ENCODE measurements at places on chromosomes 12 and 14. TPM values are rescaled to one million over a fixed set of nuclear protein-coding genes. Genes with fewer than 3 reads are reported as not detected.

DNA sequence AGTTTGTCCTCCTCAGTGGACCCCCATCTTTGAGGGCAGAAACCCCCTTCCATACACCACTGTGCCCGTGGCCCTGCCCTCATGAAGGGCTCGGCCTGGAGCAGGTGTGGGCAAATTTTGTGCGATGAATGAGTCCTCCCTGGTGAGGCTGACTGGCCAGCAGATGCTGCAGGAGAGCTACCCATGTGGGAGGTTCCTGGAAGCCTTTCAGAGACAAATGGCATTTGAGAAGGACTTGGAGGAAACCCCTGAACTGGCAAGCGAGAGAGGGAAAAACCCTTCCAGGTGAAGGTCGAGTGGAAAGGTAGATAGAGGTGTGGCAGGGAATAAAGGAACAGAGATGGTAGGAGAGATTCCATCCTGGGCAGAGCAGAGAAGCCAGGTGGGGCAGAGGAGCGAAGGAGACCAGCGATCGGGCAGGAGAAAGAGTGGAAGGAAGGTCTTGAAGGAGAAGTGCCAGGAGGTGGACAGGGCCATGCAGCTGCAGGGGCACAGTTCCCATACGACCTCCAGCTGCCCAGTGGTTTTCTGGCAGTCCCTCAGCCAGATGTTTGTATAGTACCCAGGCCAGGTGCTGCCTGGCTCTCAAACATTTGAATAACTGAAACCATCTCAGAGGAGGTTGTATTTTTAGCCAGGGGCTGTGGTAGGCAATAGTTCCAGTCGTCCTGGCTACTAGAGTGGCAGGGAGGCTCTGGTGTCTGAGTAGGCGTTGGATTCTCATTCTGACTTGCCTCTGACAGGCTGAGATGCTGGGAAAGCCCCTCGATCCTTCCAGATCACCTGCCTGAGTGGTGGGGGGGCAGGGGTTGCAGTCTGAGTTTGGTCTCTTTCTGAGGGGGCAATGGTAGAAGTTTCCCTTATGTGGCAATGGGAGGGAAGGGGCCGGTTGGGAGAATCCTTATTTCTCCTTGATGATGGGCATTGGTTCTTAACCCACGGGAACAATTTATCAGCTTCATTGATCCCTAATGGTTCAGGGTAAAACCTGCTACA lies 40.1 kb downstream of the FBXL14 start:
- no peak for DNase-seq

DNA sequence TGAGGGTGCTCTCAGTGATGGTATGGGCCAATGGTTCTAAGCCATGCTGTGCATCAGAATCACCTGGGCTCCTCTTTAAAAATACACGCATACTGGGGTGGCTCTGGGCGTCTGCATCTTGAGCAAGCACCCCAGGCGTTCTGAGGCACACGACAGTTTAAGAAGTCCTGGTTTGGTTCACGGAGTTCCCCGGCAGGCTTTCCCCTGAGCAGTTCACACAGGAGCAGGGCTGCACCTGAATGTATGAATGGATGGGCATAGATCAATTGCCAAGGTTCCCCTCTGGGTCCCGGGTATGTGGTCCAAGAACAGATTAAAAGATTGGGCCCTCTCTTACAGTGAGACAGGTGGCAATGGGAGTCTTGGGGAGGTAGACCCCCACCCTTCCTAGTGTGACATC lies 395.3 kb downstream of the DPF3 start:
- DNase-seq = no peak

RD3L gene
- not detected for total RNA-seq

DNA sequence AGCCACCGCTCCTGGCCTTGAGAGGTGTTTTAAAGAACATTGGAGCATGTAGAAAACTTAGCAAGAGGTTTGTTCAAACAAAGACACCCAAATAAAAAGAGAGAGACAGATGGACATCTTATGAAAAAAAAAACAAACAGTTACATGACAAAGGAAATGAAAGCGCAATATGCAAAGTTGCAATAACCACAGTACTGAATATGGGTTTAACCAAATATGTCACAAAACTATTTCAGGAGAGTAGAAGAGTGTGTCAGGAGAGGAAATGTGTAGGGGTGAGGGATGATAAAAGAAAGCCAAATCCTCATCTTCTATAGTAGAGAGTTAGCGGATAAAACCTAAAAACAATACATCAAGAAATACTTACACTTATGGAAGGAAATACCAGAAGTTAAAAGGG lies 98.4 kb downstream of the GTF2A1 start:
- no peak for DNase-seq

FGF6 gene
- not detected for total RNA-seq

DLST gene
- total RNA-seq = 102 TPM

DNA sequence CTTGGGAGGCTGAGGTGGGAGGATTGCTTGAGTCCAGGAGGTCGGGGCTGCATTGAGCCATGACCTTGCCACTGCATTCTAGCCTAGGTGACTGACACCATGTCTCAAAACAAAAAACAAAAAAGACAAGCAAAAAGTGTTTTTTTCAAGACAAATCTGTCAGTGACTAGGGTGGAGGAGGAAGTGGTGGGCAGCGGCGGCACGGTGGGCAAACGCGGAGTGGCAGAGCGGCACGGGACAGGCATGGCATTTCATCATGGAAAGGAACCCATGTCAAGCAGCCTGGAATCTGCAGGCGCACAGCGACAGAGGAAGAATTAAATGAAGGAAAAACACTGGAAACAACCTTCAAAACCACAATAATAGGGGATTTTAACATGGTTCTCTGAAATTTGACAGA lies 4.0 kb upstream of the BTBD6 start:
- DNase-seq = no peak

DNA sequence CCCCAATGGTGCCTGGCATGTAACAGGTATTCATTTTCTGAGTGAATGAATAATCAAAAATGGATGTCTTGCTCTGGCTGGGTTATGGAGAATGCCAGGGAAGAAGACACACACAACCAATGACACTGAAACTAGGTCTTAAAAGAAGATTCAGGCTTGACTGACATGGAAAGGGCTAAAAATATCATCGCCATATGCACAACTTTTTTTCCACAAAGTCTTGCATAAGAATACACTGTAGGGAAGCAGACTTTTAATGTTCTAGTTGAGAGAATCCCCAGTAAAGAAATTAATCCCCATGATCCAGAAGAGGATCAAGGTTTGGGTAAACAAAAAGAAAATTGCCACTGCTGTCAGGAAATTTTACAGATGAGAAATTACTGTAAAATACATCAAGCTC lies 116.4 kb downstream of the SLC2A13 start:
- no peak for DNase-seq

SERPINA5 gene
- total RNA-seq = 1.1 TPM

KRT7 gene
- 2.7 TPM for total RNA-seq

GRCh38 chr12:51364001-51364400 lies 17.5 kb upstream of the CELA1 start:
- no peak for DNase-seq

LRTM2 gene
- total RNA-seq = not detected

DNA sequence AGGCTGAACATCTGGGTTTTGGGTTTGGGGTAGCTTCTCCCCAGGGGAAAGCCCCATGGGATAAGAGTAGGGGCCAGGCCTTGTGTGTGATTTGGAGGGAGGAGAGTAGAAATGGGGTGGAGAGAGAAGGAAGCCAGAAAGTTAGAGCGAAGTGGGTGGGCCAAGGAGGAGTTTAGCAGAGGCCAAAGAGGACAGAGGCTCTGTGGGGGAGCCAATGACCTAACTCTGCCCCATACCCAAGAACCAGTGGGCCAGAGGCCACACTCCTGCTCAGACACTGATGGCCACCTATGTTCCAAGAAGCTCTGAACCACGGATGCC lies 9.3 kb downstream of the ZNF385A start:
- no peak for DNase-seq

DNA sequence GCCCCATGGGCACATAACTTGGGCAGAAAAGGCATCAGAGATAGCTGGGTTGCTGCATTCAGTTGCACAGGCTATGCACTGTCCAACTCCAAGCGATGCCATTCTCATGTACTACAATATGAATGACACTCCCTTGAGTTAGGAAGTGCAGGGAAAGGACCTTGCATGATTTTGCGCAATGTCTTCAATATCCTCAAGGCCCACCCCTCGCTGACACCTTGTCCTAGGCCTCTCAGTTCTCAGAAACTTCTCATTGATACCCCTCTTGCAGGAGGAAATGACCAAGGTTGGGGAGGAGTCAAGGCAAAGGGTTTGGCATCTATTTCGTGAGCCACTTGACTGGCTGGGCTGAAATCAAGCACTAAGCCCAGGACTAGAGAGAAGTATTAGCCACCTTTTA lies 70.4 kb downstream of the ARL6IP4 start:
- no peak for DNase-seq

PRKD1 gene
- not detected for total RNA-seq

DNA sequence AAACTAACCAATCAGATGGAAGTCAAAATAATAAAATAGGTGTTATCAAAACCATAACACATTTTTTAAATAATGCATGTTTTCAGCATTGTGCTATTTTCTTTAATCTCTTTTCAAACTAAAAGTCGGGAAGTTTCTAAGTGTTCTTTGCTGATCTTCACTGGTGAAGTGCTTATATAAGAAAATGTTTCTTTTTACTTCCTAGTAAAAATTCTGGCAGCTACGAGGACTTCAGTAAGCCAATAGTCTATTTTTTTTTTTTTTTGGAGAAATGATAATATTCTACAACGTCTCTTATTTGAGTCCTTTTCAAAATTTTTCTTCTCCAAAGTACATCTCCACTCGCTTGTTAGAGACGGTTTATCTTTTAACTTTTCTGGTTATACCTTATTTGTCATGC lies 448.0 kb downstream of the SLC6A15 start:
- DNase-seq = no peak

- no peak for DNase-seq
Observed at GRCh38 chr14:72495668-72496067, 398.2 kb downstream of the DPF3 start.

- peak; percentile 43 for DNase-seq
Observed at GRCh38 chr12:122021822-122022392, at the start of gene BCL7A. Gene BCL7A, plus strand, starts transcription at chr12:122021884. Its CDS starts 208 bp downstream, at chr12:122022092.

DNA sequence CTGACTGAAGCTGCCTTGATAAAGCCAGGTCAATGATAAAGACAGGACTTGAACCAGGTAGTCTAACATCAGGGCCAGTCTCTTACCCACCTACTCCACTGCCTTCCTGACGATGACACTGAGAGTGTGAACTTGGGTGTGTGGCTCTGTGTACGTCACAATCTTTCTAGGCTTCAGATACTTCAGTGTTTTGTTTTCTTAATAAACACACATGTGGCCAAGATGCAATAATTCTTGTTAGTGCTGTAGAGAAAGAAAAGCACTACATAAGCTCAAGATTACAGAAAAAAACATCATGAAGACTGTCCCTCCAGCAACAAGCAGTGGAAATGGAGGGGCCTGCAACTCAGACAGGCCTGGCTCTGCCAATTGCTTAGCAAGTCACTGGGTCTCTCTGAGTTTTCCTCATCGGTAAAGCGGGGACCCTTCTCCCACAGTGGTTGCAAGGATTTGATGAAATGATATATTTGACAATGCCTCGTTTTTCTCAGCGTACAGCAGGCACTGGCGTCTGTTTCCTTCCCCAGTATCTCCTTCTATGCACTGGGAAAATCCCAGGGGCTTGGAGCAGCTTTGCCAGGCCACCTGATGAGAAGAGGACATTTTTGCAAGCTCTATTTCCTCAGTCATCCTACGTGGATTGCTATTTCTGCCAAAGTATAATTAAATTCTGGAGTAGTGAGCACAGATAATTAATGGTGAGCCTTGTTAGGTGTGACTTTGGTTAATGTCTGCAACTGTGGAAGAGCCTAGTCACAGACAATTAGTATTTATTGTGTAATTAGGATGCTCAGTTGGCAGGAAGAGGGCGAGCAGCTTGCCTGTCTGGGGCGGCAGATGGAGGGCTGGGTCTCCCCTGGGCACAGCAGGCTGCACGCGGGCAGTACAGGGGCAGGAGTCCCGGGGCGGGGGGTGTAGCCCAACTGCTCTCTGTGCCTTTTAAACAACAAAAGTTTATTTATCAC lies 55.8 kb upstream of the CHGA start:
- DNase-seq = no peak

DNA sequence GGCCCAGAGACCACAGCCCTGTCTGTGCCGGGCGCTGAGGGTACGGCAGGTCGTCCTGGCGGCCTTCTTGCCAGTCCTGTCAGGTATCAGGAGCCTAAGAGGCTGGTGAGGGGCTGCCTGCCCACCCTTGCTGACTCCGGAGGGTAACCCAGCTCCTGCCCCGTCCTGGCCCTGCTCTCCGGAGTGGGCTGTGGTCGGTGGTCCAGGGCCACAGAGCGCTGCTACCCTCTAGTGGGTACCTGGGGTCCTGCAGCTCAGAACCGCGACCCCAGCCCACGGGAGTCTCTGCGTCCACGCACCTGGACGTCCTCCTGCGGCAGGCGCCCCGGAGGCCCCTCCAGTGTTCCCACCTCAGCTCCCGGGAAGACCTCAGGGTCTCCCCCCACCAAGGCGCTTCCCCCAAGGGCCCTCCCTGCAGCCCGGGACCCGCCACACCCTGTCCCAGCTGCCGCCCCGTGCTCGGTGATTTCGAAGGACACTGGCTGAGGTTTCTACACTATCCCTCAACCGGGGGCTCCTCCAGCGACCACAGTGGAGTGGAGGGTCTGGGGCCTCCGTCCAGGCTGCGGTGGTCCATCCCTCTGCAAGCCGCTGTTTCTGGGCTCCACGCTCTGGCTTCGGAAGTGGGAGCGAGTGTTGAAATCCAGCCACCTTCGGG lies 75.9 kb upstream of the FBRSL1 start:
- peak; percentile 21 for DNase-seq

DYRK4 gene
- 24.8 TPM for total RNA-seq

DNA sequence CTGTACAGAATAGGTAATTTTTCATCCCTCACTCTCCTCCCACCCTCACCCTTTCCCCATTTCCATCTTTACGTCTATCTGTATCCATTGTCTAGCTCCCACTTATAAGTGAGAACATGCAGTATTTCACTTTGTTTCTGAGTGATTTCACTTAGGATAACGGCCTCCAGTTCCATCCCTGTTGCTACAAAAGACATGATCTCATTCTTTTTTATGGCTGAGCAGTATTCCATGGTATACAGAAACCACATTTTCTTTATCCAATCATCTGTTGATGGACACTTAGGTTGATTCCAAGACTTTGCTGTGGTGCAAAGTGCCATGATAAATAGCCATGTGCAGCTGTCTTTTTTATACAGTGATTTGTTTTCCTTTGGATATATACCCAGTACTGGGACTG lies 16.4 kb downstream of the EEA1 start:
- DNase-seq = no peak

- DNase-seq = no peak
Observed at GRCh38 chr12:130633771-130634170, 82.3 kb downstream of the RIMBP2 start.

DNA sequence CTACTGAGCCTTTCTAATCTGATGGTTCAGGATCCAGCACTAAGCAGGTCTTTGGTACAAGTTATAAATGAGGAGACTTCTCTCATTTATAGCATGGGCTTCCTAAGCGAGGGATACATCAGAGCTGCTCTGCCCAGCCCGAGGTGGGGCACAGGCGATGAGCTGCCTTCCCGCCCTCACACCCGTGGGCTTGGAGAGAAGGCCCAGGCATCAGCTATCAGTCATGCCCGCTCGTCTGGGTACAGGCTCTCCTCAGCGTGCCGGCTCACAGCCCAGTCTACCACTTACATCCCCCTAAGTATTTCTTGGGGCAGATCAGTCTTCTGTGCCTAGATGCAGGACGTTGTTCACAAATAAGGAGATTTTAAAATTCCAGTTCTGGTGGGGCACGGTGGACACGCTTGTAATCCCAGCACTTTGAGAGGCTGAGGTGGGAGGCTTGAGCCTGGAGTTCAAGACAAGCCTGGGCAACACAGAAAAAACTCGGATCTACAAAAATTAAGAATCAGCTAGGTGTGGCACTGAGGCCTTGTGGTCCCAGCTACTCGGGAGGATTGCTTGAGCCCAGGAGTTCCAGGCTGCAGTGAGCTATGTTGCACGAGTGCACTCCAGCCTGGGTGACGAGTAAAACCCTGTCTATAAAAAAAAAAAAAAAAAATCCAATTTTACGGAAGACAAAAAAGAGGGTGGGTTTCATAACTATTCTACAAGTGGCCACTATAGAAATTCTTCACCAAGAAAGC lies 57.0 kb downstream of the CCDC88C start:
- no peak for DNase-seq

Data from T-cell (primary cell).